ENCODE measurements at places on chromosomes 4 and X.

DNA sequence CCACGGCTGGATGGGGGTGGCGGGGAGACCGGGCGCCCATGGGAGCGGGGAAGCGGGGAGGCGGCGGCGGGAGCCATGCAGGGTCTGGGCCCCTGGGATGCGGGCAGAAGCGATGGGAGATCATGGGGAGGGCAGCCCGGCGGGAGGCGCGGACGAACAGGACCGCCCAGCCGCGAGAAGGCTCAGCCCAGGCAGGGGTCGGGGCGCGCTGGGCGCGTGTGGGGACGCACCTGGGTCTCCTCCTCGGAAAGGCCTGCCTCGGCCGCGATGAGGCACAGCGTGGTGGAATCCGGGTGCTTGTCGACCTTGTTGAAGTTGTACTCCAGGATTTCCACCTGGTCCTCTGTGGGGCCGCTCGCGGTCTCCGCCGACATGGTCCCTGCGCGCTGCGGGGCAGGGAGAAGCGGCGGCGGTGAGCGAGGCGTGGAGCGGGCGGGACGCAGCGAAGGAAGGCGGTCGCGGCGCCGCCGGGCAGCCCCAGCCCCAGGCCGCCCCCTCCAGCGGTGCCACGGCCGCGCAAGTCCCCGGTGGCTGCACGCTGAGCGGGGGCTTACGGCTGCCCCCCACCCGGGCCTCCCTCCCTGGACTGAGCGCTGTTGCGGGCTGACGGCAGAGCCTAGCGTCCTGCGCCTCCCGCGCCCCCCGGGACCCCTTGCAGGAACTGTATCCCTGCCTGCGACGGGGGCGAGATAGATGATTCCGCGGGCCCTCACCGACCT lies 25.3 kb downstream of the HOPX start:
- DNase-seq = no peak

- DNase-seq = no peak
Measured at GRCh38 chr4:181420950-181421349, 822.3 kb upstream of the TENM3 start.

- DNase-seq = peak; percentile 71
Measured at GRCh38 chrX:81021478-81021877, 180.2 kb downstream of the HMGN5 start.

DNA sequence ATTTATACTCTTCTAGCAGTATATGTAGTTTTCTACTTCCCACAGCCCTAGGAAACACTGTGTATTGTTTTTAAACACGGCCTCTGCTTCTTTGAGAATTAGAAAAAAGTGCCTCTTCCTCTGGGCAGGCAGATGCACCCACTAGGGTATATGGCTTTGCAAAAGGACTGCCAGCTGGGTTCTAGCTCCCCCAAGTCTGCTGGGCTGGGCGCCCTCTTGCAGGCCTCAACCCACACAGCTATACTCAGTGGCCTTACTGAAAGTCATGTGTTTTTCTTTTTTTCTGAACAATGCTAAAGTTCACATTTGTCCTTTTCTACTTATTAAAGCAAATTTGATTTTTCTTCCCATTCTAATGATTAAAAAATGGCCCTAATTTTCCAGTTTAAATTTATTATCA lies 35.5 kb upstream of the BMPR1B start:
- no peak for DNase-seq

DNA sequence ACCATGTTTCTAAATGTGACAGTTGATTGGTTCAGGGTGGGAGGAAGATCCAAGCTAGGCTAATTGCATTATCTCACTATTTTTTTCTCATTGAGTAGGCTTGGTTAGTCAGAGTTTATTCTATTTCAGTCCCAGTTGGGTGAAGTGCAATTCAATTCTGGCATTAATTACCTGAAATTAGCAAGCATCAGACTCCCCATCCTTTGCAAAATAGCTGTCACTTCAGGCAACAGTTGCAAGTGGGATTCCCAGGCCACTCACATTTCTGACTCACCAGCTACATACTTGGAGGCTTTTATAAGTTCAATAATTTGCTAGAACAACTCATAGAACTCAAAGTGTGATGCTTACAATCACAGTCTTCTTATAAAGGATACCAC lies 155.8 kb upstream of the HAND2 start:
- DNase-seq = no peak

GRCh38 chr4:184722798-184723197 lies 11.1 kb downstream of the CENPU start:
- no peak for DNase-seq

GRCh38 chr4:31768756-31769155 lies 1048.6 kb downstream of the PCDH7 start:
- DNase-seq = no peak

DNA sequence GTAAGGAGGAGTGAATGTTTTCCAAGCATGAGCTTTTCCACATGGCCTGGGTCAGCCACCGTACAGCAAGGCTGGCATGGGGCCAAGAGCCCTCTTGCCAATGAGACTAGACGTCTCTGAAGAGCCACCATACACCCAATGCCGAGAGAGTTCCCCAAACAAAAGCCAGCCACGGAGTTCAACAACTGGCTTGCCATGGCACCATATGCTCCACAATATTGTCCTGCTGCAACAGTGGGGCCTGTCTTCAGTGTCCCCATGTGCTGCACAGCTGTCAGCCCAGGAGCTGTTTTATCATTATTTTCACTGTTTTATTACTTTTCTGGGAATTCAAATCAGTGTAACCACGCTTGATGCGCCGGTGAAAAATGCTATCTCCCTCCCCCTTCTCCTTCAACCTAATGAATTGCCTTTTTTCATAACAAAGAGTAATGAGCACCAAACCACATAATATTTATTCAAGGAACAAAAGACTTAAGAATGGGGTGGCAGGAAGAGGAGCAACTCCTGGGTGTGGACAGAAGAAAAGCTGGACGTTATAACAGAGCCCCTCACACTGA lies 18.4 kb downstream of the MAML3 start:
- DNase-seq = no peak

All from vagina (tissue), 2 donors.